ENCODE measurements at places on chromosomes 12 and 14. TPM values are rescaled to one million over a fixed set of nuclear protein-coding genes. Genes with fewer than 3 reads are reported as not detected.

- H3K27me3 ChIP-seq: no peaks in the 10 kb centered on the region
- H3K36me3 ChIP-seq: no peaks in the 10 kb centered on the region
- H3K4me1 ChIP-seq: no peaks in the 10 kb centered on the region
- H3K27ac ChIP-seq: no peak overlapping the region
- DNase-seq: no peak
These were observed 180.7 kb upstream of the NRXN3 start for GRCh38 chr14:77989441-77989991.

- no peaks in the 10 kb centered on the region for H3K27me3 ChIP-seq
- peaks cover 2% of the 10 kb centered on the region for H3K4me1 ChIP-seq
- no peak for DNase-seq
- no peak overlapping the region for H3K27ac ChIP-seq
- H3K4me3 ChIP-seq: no peak overlapping the region
- H3K36me3 ChIP-seq: no peaks in the 10 kb centered on the region
These were observed 45.0 kb upstream of the KRR1 start for GRCh38 chr12:75556311-75556899.

GRCh38 chr12:75097003-75097402 lies 112.6 kb downstream of the KCNC2 start:
- H3K27me3 ChIP-seq: no peaks in the 10 kb centered on the region
- H3K4me1 ChIP-seq: no peaks in the 10 kb centered on the region
- H3K27ac ChIP-seq: no peak overlapping the region
- DNase-seq: no peak
- no peak overlapping the region for H3K4me3 ChIP-seq
- no peaks in the 10 kb centered on the region for H3K36me3 ChIP-seq

DNA sequence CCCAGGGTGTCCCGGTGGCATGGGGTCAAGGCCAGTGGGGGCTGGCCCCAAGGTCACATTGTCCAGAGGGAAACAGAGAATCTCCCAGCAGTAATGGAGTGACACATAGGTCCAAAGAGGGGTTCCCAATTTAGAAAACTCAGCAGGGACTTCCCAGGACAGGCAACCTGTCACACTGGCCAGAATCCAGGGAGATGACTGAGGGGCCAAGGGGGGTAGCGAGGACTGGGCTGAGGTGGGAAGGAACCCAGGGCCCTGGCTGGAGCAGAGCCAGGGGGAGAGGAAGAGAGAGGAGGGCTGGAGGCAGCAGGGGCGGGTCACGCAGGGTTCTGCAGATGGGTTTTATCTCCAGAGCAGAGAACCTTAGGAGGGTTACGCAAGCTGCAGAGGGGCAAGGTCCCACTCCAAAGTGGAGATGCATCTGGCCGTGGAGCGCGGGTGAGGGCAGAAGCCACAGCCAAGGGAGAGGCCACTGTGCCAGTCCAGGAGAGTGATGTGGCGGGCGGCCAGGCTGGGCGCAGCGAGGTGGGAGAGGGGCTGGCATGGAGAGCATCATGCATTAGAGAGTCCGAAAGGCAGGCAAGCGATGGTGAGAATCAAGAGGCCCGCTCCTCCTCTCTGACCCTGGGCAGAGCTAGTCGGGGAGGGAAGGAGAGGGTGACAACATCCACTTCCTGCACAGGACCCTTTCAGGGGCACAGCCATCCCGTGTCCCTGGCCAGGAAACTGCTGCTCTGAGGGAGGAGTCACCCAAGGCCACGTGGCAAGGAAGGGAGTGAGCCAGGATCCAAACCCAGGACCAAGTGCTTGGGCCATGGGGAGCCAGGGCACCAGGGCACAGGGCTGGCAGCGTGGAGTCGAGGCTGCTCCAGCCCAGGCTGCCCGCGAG lies 29.0 kb downstream of the NCOR2 start:
- DNase-seq: peak; percentile 56
- H3K4me1 ChIP-seq: peaks cover 48% of the 10 kb centered on the region
- no peak overlapping the region for H3K4me3 ChIP-seq
- H3K36me3 ChIP-seq: no peaks in the 10 kb centered on the region

GRCh38 chr12:51851413-51852124 lies 3.1 kb upstream of the FIGNL2 start:
- DNase-seq: no peak
- no peaks in the 10 kb centered on the region for H3K27me3 ChIP-seq
- no peaks in the 10 kb centered on the region for H3K36me3 ChIP-seq

DNA sequence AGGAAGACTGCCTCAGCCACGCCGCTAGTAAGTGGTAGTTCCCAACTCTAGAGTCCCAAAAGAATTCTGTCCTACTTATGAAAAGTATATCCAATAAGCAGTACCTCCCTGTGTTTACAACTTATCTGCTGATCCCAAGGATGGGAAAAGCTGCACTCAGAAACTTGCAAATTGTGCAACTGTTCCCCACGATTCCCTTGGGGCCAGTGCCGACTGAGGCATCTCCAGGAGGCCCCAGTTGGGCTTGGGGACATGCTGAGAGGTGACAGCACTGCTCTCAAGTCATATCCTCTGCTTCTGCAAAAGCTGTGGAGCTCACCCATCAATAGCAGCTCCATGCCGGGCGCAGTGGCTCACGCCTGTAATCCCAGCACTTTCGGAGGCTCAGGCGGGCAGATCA lies 23.7 kb downstream of the SPRING1 start:
- H3K4me3 ChIP-seq: no peak overlapping the region
- H3K4me1 ChIP-seq: peaks cover 3% of the 10 kb centered on the region
- no peak overlapping the region for H3K27ac ChIP-seq
- no peak for DNase-seq

DNA sequence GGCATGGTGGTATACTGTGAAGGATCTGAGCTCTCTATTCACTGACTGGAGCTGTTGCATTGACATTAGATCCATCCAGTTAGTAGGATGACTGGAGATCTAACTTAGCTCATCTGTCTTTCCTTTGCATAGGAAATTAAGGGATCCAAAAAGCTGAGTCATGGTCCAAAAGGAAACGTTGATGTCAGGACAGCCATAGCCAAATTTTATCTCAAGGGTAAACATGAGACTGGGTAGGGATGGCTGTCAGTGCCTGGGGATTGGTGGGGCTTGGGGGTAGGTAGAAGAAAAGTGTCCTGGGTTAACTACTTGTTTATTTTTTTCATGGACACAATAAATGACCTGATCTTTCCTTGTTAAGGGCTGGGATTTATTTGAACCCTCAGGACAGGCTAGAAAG lies 4.6 kb downstream of the FAM177A1 start:
- H3K4me3 ChIP-seq: no peak overlapping the region
- H3K27me3 ChIP-seq: no peaks in the 10 kb centered on the region
- no peaks in the 10 kb centered on the region for H3K4me1 ChIP-seq
- no peaks in the 10 kb centered on the region for H3K36me3 ChIP-seq

- no peaks in the 10 kb centered on the region for H3K4me1 ChIP-seq
- H3K36me3 ChIP-seq: no peaks in the 10 kb centered on the region
- no peaks in the 10 kb centered on the region for H3K27me3 ChIP-seq
- no peak overlapping the region for H3K4me3 ChIP-seq
- DNase-seq: no peak
These were observed 8.9 kb upstream of the WNT5B start for GRCh38 chr12:1620092-1620491.

- H3K27ac ChIP-seq: no peak overlapping the region
- no peaks in the 10 kb centered on the region for H3K4me1 ChIP-seq
- H3K36me3 ChIP-seq: no peaks in the 10 kb centered on the region
- H3K27me3 ChIP-seq: no peaks in the 10 kb centered on the region
- no peak overlapping the region for H3K4me3 ChIP-seq
- DNase-seq: no peak
These were observed 592 bp upstream of the KCNK10 start for GRCh38 chr14:88323523-88324199.

GRCh38 chr12:98060411-98060810 lies 455.0 kb upstream of the TMPO start:
- no peak for DNase-seq
- no peaks in the 10 kb centered on the region for H3K36me3 ChIP-seq

DNA sequence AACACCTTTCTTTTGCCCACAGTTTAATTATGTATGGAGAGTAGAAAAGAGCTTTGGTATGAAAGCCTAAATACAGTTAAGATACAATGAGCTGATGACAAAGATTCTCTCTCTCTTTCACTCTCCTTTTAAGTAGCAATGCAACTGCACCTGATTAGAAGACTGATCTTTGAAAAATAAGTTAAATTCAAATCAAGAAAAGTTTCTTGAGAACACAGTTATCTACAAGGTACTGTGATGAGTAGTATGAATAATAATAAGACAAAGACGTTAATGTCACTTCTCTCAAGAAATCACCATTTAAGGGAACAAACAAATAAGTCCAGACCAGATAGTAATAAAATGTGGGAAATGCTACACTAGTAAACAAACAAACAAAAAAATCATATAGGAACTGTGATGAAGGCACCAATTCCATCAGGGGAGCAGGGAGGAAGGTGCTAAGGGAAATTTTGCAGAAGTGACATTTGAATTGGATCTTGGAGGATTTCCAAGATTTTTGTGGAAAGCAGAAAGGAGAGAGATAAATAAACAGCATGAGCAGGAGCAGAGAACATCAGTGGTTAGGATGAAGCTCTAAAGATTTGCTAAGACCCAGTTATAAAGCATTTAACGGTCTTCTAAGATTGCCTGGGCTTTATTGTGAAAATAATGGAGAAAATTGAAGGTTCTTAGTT lies 65.2 kb upstream of the STK38L start:
- no peak overlapping the region for H3K27ac ChIP-seq
- no peaks in the 10 kb centered on the region for H3K27me3 ChIP-seq
- DNase-seq: no peak
- H3K4me3 ChIP-seq: no peak overlapping the region
- no peaks in the 10 kb centered on the region for H3K4me1 ChIP-seq

GRCh38 chr14:54098536-54098935 lies 141.9 kb upstream of the BMP4 start:
- H3K4me1 ChIP-seq: no peaks in the 10 kb centered on the region
- no peak for DNase-seq

GRCh38 chr12:124566997-124567672 lies at the start of gene NCOR2:
Gene NCOR2 (minus strand): TSS chr12:124567612. CDS start chr12:124495251, 72,361 bp downstream.
- H3K27me3 ChIP-seq: no peaks in the 10 kb centered on the region
- peak; percentile 71 for DNase-seq
- peak within 1 kb of the TSS; percentile 93 for H3K4me3 ChIP-seq
- no peaks in the 10 kb centered on the region for H3K36me3 ChIP-seq

DNA sequence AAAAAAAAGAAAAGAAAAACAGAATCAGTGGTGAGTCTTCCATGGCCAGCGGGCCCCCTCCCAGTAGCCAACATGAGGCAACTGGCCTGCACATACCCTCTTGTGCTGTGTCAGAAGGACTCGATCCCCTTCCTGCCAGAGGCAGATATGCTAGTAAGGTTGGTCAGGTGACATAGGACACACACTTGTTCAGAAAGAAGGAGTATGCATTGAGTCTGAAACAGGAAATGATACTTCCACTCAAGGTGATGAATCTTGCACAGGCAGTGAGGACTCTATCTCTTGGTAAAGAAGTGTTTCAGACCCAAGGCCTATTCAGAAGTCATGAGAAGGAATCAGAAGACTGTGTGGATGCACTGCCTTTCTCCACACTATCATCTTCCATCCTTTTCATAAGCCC lies 269.7 kb upstream of the FAR2 start:
- DNase-seq: no peak
- no peaks in the 10 kb centered on the region for H3K4me1 ChIP-seq
- H3K27me3 ChIP-seq: no peaks in the 10 kb centered on the region
- H3K36me3 ChIP-seq: no peaks in the 10 kb centered on the region
- no peak overlapping the region for H3K4me3 ChIP-seq
- H3K27ac ChIP-seq: no peak overlapping the region

GRCh38 chr14:58981840-58982239 lies 206.6 kb upstream of the DAAM1 start:
- no peak overlapping the region for H3K4me3 ChIP-seq
- no peak for DNase-seq
- no peaks in the 10 kb centered on the region for H3K27me3 ChIP-seq
- no peaks in the 10 kb centered on the region for H3K36me3 ChIP-seq
- H3K27ac ChIP-seq: no peak overlapping the region

Gene ASCL1
- total RNA-seq: not detected

Gene SLC25A47
- total RNA-seq: not detected

Gene EML5
- 37.0 TPM for total RNA-seq

Gene IAPP
- total RNA-seq: not detected

Gene GPX2
- not detected for total RNA-seq

Gene TEX52
- total RNA-seq: not detected

Gene PZP
- not detected for total RNA-seq

Gene AVPR1A
- 7.7 TPM for total RNA-seq
